ENCODE measurements at places on chromosomes 3 and 15.

GRCh38 chr15:69405110-69405509 lies 9.0 kb upstream of the KIF23 start:
- DNase-seq: no peak

GRCh38 chr15:41115652-41116115 lies 396 bp downstream of the INO80 start:
- peak; percentile 78 for DNase-seq

- no peak for DNase-seq
These were observed 9.2 kb upstream of the CCDC33 start for GRCh38 chr15:74226761-74227540.

GRCh38 chr3:120344349-120344748 lies 4.8 kb downstream of the LRRC58 start:
- DNase-seq: peak; percentile 59

- no peak for DNase-seq
These were observed 19.2 kb downstream of the RBP2 start for GRCh38 chr3:139457066-139457465.

DNA sequence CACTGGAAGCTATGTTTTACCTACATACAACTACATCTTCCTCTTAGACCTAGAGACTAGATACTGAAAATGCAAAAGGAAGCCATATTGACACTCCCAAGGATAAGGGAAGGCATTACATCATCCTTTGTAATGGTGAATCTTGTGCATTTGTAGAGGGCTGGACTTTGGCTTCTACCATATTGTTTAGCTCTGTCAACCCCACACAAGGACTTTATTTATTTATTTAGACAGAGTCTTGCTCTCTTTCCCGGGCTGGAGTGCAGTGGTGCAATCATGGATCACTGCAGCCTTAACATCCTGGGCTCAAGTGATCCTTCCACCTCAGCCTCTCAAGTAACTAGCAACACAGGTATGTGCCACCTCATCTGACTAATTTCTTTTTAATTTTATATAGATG lies 331.5 kb upstream of the TPRG1 start:
- no peak for DNase-seq

GRCh38 chr15:78061963-78062427 lies 15.5 kb downstream of the TBC1D2B start:
- peak; percentile 61 for DNase-seq

GRCh38 chr3:13087320-13087990 lies 14.2 kb upstream of the IQSEC1 start:
- DNase-seq: no peak

DNA sequence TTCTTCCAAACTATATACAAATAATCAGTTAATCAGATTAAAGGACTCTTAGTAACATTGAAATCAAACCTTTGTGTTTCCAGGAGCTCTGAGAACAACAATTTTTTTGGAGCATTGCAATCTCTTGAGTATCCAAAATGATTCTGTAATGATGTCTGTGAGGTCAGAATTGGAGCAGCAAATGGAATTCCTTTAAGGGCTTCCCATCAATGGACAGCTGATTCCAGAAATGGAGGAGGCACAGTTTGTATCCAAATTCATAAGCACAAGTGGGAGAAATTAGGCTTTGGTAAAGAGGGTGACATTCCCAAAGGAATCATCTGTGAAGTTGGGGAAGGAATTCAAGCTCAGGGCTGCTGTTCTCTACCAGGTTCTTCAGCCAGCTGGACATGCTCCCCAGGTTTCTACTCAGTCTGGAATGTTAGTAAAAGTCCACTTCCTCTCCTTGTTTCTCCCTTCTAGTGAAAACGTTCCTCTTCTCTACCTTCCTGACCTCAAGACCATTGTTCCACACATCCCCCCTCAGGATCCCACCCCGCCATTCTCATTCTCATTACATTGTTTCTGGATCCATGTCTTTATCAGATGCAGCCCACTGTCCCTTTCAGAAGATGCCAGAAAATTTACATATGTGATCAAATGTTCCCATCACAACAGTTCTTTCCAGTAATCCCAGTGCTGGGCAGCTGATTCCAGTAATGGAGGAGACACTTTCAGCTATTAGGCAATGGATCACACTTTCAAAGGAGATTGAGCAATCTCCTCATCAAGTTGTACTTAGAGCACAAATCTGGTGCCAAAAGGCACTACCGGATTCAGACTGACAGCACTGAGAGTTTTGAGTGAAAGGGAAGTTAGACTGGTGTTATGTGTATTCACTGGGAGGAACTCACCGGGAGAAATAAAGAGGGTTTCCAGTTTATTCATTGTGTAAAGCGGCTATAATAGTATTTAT lies 391.3 kb upstream of the TPRG1 start:
- peak; percentile 5 for DNase-seq

DNA sequence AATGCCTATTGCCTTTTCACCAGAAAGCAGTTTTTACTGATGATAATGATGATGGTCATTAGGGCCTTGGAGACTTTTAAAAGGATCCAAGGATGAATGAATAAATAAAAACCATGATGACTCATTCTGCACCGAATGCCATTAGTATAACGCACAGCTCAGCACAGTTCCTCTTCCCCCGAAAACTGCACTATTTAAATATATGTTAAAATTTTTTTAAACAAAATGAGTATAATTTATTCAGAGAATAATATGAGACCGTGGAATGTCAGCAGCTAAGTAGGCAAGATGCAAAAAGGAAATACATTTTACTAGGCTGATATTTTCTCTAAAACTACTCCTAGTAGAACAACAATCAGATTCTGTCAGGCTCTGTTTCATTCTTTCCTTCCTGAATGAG lies 83.4 kb upstream of the NANOGP8 start:
- no peak for DNase-seq

GRCh38 chr3:69085833-69086722 lies 1.3 kb downstream of the ARL6IP5 start:
- DNase-seq: peak; percentile 64

DNA sequence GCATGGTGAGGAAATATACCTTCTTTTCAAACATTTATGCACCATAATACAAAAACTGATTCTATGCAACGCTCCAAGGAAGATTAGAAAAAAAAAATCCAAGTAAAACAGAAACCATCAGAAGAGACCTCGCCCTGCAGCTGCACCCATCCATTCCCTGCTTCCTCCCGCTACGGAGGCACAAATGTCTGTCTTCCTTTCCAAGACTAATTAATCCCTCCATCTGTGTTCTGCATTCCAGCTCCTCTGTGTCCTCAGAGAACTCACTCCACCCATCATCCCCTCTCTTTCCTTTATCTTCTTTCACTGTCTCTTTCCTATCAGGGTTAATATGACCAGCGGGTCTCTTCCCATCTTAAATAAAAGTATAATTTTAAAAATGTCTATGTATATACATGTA lies 196.1 kb downstream of the ADAMTSL3 start:
- no peak for DNase-seq

GRCh38 chr15:96352604-96353405 lies 22.3 kb downstream of the NR2F2 start:
- DNase-seq: no peak
